ENCODE measurements at places on chromosomes 6 and 20.

GRCh38 chr6:12060780-12061609 lies 48.9 kb downstream of the HIVEP1 start:
- DNase-seq, result peak; percentile 64

DNA sequence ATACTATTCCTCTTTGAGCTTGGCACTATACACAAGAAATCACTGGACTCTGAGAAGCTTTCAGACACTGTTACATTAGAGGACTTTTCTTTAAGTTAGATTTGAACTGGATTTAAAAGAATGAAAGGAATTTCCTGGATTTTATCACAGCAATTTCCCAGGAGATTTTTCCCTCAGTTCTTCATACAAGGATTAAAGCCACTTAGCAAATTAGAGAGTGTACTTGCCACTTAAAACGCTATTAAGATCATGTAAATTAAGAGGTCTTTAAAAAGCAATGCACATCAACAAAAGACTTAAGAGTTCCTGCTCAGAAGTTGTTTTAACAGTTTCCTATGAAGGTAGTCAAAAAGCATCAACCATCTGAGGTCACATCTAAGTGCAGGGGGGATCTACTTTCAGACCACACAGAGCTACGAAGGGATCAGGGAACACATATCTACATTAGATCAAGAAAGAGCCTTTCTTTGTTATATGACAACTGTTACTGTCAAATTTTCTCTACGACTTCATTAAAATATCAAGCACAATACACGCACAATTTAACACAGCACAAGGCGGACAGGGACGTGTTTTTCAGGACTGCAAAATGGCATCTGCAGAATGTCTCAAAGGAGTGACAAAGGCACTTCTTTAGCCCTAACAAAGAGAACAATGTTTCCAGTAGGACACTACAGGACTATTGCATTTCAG lies 65.8 kb downstream of the EPB41L2 start:
- no peak for DNase-seq

- no peak for DNase-seq
Measured at GRCh38 chr6:9675122-9675521, 739.8 kb downstream of the TFAP2A start.

- no peak for DNase-seq
Measured at GRCh38 chr6:130482645-130483390, 117.0 kb downstream of the TMEM200A start.

DNA sequence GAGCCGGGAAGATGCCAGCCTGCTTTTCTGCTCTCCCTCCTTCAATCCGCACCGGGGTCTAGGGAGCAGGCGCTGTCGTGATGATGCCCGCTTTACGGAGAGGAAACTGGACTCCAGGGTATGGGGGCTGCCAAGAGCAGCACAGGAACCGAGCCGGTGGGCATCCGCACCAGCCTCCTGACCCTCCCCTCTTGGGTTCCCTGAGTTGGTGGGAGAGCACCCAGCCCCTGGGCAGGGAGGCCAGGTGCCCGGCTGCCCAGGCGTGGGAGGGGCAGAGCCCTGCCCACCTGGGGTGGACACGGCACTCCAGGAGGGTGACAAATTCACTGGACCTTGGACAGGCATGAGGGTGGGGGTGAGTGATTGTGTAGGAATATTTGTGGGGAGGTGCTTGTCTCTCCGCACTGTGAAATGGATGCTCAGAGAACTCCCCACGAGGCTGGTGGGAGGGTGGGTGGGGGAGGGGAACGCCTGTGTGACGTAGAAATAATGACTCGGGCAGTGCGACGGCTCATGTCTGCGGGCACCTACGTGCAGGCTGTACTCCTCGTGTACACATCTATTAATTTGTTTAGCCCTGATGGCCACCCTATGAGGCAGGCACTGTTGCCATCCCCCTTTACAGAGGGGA lies 173.4 kb downstream of the BMP7 start:
- no peak for DNase-seq

DNA sequence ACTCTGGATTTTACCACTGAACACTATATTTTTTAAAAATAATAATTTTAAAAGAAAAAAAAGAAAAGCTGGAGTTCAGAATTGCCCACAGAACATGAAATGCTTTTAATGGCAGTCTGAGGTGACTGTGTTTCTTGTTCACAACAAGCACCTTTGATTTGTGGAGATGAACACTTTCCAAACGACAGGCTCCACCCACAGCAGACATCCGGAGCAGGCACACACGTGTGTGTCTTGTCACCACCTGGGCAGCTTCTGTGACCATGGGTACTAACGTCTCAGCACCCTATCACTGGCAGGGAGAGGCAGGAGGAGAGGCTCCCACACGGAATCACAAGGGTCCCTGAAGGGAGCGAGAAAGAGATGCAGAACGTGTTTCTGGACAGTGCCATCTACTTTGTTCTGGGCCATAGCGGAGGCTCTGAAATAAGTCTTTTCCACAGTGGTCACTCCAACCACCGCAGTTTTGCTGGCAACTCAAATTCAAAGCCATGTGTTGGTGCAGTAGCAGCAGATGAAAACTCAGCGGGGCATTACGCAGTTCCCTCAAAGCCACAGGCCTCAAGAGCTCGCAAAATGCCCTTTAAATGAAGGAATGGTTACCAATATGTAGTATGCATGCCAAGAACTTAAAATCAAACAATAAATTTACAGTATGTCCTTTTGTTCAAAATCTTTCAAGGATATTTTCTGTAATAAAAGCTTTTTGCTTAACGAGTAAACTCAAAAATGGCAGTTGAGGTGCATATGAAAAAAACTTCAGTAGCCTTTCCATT lies 242.2 kb downstream of the FOXC1 start:
- no peak for DNase-seq

DNA sequence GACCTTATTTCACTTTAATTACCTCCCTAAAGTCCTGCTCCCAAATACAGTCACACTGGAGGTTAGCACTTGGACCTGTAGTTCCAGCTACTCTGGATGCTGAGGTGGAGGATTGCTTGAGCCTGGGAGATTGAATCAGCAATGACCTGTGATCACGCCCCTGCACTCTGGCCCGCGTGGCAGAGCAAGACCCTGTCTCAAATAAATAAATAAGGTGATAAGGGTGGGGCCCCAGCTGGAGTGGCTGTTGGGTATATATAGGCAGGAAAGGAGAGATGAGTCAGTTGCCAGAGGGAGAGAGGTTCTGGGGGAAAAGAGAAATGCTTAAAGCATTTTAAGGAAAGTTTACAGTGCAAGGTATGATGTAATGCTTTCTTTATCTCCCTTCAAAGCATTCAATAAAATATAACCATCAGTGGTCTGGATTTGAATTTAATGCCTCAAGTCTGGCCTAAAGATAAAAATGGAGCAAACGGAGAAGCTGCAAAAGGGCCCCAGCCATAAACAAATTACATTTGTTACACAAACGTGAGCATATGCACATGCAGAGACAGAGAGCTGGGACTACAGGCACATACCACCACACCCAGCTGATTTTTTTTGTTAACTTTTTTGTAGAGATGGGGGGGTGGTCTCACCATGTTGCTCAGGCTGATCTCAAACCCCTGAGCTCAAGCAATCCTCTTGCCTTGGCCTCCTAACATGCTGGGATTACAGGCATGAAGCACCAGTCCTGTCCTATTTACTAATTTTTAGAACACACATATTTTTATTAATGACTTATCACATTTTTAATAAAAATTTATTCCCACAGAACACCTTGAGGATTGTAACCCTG lies 6.1 kb upstream of the PM20D2 start:
- no peak for DNase-seq

GRCh38 chr20:7264137-7264536 lies 496.7 kb downstream of the BMP2 start:
- no peak for DNase-seq

- no peak for DNase-seq
Measured at GRCh38 chr6:106003268-106003987, 82.7 kb upstream of the PRDM1 start.

GRCh38 chr6:26216886-26217713 lies 129.9 kb downstream of the HFE start:
- no peak for DNase-seq

DNA sequence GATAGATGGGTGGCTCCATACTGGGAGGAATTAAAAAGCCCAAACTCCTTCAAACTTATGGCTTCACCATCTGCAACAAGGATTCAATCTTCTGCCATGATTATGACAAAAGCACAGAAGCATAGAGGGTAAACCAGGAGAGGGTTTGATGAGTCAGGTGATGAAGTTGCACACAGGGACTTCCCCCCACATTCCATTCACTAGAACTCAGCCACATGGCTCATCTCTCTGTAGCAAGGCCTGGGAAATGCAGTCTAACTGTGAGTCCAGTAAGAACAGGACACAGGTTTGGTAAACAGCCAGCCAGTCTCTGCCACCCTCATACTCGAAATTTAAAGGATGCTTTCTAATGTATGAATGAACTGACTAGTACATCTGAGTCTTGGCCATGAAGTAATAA lies 142.9 kb downstream of the HIVEP2 start:
- no peak for DNase-seq

GRCh38 chr6:143397227-143398222 lies 53.0 kb downstream of the ADAT2 start:
- no peak for DNase-seq

DNA sequence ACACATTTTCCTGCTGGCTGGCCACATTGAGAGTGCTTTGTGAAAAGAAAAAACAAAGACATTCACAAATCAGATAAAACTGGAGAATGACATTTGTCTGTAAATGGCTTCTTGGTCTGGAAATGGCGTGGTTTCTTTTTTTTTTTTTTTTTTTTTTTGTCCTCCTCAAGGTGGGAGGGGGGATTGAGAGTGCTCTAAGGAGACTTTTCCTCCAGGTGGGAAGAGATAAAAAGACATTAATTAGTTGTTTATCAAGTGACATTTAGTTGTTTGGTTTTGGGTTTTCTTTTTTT lies 40.4 kb downstream of the GNAS start:
- peak; percentile 45 for DNase-seq

All from GM13976 (cell line).